Non-pigmented ciliary epithelial cell (primary cell): ENCODE measurements at places on chromosomes 5 and 9.

DNA sequence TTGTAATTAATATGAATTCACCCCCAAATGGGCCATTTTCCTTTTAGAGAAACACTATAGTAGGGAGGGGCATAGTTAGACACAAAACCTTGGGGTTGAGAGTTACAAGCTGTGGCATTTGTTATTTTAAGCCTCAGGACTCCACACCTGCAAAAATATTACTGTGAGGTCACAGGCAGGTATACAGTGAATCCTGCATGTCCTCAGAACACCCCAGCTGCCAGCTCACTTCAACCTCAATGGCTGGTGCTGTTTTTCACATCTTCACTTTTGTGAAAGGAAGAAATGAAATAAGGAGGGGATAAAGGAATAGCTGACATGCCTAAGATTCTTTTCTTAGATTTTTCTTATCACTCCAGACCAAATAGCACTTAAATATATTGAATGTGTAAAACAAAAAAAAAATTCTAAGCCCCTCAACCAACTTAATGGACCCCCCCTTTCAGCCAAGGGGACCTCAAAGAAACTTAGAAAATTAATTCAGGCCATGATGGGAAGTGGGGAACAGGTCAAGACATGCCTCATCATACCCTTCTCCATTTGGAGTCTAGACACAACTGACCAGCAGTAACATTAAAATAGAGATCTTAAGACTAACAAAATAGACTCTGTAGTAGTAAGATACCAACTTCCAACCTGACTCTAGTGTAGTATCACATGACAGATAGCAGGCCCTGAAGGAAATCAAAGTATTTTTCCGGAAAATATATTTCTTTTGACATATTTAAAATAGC, 9.2 kb downstream of the C9orf85 start:
- no peak for DNase-seq

- no peak for DNase-seq
These were observed 534.7 kb downstream of the CAAP1 start for GRCh38 chr9:26357803-26358344.

- DNase-seq = no peak
These were observed 631.8 kb downstream of the GABRG2 start for GRCh38 chr5:162699361-162699760.

GRCh38 chr5:122494109-122494508, 182.1 kb downstream of the SNCAIP start:
- no peak for DNase-seq

GRCh38 chr9:116939614-116940013, 252.5 kb downstream of the TRIM32 start:
- no peak for DNase-seq

GRCh38 chr5:41870627-41871048, 413 bp upstream of the OXCT1 start:
- no peak for DNase-seq

- DNase-seq = no peak
These were observed 15.0 kb upstream of the FBP1 start for GRCh38 chr9:94654165-94654894.
